ENCODE measurements at places on chromosomes 1 and 21.
A peak's percentile ranks its signal among the peaks of the same experiment; 100 is the strongest.

- no peak for DNase-seq
Observed at GRCh38 chr21:42626171-42626570, 27.2 kb upstream of the PDE9A start.

DNA sequence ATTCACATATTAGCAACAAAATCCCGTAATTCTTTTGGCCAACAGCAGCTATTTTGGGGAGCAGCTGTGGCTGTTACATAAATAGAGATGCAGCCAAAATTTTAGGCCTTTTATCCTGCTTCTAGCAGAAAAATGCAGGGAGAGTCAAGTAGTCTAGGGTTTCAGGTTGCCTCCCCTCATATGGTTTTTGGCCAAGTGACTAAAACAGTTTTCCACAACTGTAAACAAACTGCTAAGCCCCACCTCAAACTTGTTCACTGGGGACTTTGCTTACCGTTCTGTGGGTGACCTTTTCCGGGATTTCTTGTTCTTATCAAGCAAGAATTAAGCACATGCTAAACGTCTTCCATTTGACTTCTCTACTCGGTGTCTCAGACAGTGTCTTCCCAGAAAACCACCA lies 133.4 kb downstream of the EDEM3 start:
- DNase-seq: no peak

- DNase-seq: no peak
Observed at GRCh38 chr21:36381841-36382589, 3.2 kb upstream of the CHAF1B start.

DNA sequence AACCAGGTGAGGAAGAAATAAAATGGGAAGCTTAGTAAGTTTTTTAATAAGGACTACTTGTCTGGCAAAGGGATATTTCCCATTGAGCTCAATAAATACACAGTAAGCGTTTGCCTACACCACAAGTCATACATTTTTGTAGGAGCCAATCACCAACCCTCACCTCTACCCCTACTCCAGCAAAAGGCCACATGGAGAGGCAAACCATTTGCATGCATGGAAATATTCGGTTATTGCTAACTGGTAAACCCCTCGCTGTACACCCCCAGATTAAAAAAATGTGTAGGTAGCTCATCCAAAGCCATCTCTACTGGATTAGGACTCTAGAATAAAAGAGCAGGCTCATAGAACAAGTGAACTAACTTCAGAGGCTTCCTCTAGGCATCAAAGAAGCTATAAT lies 21.1 kb downstream of the PDPN start:
- no peak for DNase-seq

DNA sequence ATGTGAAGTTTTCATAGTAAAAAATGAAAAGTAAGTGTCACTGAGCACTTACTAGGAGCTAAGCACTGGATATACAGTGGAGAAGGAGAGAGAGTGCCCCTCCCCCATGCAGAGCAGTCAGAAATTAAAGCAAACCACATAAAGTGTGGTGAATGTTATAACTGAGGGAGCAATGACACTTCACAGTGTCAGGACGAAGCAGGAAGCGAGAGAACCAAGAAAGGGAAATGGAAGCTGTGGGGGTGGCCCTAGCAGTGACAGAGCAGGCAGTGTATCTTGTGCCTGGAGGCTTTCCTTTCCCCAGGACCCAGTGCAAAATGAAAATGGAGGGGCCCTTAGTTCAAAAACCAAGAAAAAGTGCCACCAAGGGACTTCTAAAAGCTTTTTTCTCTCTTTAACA lies 21.5 kb upstream of the RCAN3 start:
- DNase-seq: peak; percentile 73

DNA sequence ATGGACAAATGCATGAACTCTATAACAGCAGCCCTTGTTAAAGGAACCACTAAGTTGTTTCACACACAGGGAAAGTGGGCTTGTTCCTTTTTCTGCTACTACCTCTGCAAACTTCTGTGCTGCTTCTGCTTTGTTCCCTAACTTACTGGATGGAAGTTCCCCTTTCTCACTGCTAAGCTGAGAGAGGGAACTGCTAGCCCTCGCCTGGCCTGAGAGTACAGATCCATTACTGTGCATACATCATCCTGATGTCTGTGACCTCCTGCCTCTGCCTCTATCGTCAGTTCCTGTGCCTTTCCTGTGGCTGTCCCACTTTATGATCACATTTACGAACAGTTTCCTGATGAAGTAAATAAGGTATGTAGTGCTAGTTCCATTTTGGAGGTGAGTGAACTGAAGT lies 3.5 kb downstream of the GNAT2 start:
- DNase-seq: no peak

All from activated CD4-positive, alpha-beta T cell treated with anti-CD3 and anti-CD28 coated beads, Interleukin-2, amount 50 U/mL, for 16 hours (primary cell).